ENCODE measurements at places on chromosomes 1 and 21.

GRCh38 chr1:207670192-207670591, 25.3 kb downstream of the CR1L start:
- DNase-seq, result no peak

GRCh38 chr1:84540759-84541158, 33.5 kb downstream of the CTBS start:
- no peak for DNase-seq

DNA sequence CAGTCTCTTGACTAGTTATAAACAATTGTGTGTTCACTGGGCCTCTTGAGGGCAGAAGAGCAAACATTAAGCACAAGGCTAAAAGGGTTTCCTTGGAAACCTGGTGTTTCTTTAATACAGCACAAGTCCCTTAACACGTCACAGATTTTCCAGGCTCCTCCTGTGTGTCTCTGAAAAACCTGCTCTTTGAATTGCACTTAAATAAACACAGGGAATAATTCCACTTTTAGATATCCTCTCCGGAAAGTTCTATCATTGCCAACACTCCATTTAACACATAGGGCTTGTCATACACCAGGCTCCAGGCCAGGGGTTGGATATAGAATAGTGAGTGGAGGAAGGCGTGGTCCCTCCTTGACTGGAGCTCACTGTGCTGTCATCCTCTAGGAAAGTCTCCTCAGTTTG, 442.6 kb downstream of the DSCAM start:
- no peak for DNase-seq

- no peak for DNase-seq
These were observed 49.6 kb downstream of the AK4 start for GRCh38 chr1:65197636-65198035.

GRCh38 chr1:170669586-170670530, 5.9 kb downstream of the PRRX1 start:
- DNase-seq, result no peak

GRCh38 chr1:74468982-74469603, 43.3 kb downstream of the LRRC53 start:
- DNase-seq, result peak; percentile 39

DNA sequence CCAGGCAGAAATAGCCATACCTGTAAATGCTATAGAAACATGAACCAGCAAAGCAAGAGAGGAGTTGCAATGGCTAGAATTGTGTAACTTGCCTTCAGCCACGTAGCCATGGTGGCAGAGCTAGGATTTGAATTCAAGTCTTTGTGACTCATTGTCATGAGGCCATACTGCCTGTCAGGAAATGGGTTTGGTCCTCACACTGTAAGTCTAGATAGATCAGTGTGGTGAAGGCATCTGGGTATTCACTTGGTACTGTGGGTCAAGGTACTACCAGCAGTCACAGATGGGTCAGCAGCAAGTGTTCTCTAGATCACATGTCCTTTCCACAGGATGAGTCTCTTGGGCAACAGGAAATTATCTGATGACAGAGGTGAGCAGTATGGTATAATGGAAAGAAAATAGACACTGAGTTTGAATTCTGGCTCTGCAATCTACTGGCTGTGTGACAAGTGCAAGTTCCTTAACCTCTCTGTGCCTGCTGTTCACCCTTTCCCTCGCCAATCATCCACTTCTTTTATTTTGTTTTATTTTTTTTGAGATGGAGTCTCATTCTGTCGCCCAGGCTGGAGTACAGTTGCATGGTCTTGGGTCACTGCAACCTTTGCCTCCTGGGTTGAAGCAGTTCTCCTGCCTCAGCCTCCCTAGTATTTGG, 36.9 kb downstream of the FGGY start:
- no peak for DNase-seq

DNA sequence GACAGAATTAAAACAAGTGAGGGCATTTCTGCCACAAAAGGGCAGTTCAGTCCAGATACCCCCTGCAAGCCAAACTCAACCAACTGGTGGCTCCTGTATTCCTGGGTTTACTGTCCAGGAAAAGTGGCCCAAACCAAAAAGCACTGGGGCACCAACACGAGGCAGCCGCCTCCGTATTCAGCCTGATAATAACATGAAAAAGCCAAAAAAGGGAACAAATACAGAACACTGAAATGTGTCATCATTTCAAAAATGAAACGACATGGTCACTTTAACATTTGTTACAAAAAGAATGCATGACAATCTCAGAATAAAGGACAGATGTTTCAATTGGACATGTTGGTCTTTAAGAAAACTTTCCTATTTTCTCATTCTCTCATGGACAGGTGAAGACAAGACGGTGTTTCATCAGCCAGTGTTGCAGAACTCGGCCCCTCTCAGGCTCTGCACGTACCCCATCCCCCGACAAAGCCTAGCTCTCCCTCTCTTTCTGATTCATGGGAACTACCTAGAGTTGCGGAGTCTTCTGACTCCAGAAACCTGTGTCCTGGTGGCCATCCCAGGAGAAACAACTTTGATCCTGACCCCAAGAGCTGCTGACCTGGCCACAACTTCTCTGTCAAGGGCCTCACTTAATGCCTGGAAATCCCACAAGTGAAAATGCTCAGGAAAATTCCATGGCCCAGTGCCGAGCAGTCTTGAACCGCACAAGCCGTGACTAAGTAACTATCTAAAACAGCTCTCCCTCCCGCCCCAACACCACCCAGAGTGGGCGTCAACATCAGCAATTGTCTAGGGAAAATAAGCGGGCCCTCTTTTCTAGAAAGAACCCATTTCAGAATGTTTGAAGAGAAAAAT, 27.1 kb downstream of the ZBTB17 start:
- peak; percentile 97 for DNase-seq

DNA sequence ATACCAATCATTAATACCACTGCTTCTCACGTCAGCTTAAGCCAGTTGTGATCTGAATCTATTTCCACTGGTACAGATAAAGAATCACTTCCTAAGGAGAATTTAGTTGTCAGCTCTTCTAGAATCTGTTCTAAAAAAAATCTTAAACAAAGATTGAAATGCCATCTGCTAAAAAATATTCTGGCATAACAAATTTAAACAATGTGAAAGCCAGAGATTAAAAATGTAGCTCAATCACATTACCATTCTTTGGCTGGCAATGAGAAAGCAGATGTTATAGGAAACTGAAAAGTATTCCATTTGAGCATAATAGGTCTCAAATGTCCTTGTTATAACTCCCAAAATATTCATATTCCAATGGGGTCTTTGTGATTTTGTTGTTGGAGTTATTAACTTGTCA, 21.7 kb upstream of the LRRC8B start:
- DNase-seq, result no peak

DNA sequence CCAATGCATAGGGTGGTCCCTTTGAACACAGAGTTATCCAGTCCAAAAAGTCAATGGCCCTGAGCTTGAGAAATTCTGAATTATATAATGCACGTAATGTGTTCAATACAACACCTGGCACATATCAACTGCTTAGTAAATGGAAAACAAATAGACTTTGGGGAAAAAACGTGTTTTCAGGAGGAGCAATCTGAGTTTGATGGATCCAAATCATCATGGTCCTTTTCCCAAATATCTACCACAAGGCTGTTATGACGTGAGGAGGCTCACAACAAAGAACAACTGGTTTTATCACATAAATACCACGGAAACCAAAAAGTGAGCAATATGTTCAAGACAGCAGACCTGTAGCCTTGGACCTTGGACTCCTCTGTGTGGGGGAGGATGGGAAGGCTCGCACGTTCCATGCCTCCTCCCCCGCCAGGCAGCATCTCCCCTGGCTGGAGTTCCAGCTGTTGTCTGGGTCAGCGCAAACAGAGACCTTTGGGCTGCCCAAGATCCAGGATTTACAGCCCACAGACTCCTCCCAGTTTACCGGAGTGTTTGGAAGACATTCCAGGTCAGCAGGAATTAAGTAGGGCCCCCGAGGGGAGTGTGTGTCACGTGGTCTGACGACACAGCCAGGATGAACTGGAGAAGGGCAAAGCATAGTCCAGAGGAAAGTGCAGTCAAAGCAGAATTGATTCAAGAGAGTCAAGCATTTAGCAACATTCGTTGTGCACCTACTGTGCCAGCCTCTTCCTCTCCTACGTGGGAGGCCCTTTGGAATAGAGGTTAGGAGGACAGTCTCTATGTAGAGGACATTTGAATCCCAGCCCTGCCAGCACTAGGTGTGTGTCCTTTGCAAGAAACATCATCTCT, 32.2 kb upstream of the MED18 start:
- DNase-seq, result peak; percentile 26

- peak; percentile 89 for DNase-seq
These were observed 513 bp downstream of the MGST3 start for GRCh38 chr1:165631342-165632151.

GRCh38 chr1:205286335-205286950, 35.1 kb downstream of the NUAK2 start:
- peak; percentile 43 for DNase-seq

- no peak for DNase-seq
These were observed 125.4 kb downstream of the RIPK4 start for GRCh38 chr21:41641510-41641815.

- DNase-seq, result peak; percentile 80
These were observed 1.4 kb downstream of the DSCAM start for GRCh38 chr21:40845441-40845995.

GRCh38 chr1:178055093-178055492, 38.8 kb upstream of the RASAL2 start:
- no peak for DNase-seq

DNA sequence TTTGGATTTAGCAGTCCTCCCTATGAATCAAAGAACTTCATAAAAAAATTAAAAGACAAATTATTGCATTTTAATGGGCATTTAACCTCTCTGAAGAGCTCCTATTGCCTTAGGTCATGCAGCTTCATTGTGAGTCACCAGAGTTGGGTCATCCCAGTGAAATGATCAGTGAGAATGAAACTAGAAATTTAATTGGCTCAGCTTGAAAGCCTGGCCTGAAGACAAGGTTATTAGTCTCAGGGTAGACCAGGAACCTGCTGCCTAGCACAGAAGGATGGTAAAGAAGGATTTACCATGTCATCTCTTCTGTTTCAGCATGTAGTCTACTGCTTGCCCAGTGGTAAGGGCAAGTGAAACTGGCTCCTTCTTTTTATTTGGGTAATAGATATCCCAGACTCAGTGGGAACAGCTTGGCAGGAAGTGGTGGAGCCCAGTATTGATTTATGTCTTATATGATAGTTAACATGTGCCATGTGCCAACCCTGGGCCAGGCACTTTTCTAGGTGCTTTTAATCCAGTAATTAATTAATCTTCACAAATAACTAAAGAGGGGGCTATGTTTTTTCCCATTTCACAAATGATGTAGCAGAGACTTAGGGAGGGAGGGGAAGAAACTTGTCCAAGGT, 23.6 kb downstream of the LAMC2 start:
- peak; percentile 81 for DNase-seq

GRCh38 chr1:119987112-119987511, 82.3 kb downstream of the NOTCH2 start:
- peak; percentile 95 for DNase-seq

- DNase-seq, result no peak
These were observed 102.6 kb downstream of the KIAA0319L start for GRCh38 chr1:35454616-35455015.

- DNase-seq, result no peak
These were observed 74.1 kb downstream of the VCAM1 start for GRCh38 chr1:100793659-100794058.

GRCh38 chr1:9101510-9102146, 27.3 kb downstream of the GPR157 start:
- peak; percentile 59 for DNase-seq

DNA sequence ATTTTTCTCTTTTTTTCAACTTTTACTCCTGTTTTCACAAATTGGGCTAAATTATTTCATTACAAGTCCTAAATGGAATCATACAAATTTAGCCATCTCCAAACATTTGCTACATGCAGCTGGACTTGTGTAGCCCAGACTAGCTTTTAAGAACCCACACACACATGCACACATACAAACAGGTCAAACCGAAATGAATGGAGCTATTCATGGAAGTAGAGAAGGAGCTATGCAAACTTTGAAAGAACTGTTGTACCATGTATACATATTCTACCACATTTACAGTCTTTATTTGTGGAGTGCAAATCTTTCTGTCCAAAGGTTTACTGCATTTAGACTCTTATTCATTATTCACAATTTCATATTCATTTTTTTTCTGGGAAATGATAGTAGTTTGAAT, 189.1 kb upstream of the RNPC3 start:
- no peak for DNase-seq

DNA sequence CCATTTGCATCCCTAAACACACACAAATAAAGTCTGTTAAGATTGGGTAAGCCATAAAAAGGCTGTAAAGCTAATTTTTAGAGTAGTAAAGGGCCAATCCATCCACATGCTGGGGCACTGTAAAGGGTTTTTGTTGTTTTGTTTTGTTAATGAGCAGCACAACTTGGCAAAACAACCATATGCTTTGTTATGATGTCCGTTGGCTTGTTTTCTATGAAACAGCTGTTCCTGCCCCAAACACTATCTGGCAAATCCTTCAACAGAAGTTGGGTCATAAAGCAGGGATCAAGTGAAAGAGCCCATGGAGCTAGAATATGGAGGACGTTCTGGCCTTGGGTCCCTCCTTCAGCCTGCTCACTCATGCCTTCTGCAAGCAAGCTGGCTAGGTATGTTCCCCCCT, 183.6 kb downstream of the APP start:
- no peak for DNase-seq

- DNase-seq, result peak; percentile 79
These were observed 17.4 kb downstream of the PEA15 start for GRCh38 chr1:160222546-160222945.

DNA sequence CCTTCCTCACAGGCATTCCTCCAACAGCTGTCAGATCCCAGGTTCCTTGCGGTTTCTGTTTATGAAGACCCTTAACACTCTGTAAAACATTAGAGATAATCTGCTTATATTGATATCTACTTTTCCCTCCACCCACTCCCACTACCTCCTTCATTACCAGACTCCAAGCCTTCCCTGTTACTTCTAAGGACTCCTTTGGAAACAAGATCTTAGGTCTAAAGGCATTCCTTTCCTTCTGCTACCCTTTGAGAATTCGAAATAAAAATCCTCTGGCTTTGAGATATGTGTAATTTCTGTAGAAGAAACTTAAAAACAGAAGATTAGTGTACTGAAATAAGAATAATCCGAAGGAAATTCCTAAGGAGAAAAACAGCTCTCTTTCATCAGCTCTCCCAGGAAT, 23.7 kb upstream of the LYPLAL1 start:
- DNase-seq, result no peak

DNA sequence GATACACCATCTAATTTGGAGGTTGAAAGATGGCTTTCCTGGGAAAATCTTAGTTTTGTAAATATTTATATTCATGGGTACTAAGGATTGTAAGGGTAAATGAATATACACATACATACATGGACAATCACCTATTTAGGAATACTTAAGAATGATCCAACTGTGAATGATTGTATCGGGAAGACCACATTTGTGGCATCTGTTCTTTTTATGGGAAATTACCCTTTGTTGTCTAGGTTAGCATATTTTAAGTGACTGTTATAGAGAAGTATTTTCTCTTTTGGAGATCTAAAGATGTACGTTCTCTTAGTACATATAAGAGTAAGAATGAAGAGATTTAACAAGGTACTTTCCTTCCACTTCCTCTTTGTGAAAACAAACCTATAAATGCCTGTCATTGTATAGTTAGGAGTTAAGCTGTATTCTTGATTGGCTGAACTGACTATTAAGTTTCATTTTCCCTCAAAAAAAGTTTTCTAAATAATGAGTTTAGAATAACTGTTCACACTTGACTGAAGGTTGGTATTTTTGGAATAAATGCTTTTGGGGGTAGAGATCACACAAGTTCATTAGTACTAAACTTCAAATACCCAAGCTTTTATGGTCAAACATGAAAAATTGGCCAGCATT, 26.7 kb downstream of the SNX7 start:
- no peak for DNase-seq

- DNase-seq, result no peak
These were observed 84.7 kb downstream of the PDE9A start for GRCh38 chr21:42737951-42738590.

GRCh38 chr1:20115479-20115878, 3.9 kb downstream of the PLA2G2D start:
- DNase-seq, result no peak
